ENCODE measurements at places on chromosomes 12 and 14.

- peak; percentile 8 for DNase-seq
Observed at GRCh38 chr12:91483471-91483985, 300.9 kb upstream of the DCN start.

GRCh38 chr14:94926176-94926575 lies 156.3 kb upstream of the GSC start:
- DNase-seq = no peak

DNA sequence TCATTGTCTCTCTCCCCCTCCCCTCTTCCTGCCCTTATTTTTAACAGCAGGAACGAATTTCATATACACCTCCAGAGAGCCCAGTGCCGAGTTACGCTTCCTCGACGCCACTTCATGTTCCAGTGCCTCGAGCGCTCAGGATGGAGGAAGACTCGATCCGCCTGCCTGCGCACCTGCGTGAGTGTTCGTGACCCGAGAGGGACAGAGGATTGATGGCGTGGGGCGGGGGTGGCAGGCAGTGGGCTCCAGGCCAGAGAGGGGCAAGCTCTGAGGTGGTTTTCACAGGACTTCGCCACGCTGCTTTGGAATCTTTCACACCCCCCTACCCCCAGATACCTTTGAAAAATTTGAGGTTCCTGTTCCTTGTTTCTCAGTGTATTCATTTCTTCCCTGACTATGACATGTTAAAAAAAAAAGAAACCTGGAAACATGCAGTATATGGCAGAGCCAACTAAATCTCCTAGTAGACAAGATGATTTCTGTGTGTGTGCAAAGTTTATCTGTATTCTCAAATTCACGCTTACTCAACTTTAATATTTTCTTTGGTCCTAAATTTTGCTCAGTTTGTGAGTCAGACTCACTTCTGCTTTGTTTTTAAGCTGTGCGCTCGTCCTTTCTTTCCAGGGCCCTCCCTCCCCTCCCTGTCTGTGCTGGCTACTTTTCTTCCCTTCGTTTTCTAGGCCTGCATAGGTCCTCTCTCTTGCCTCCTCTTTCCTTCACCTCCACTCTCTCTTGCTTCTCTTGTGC lies 103.1 kb downstream of the ETV6 start:
- DNase-seq = no peak

GRCh38 chr12:53174881-53175491 lies 5.5 kb upstream of the ZNF740 start:
- peak; percentile 16 for DNase-seq

DNA sequence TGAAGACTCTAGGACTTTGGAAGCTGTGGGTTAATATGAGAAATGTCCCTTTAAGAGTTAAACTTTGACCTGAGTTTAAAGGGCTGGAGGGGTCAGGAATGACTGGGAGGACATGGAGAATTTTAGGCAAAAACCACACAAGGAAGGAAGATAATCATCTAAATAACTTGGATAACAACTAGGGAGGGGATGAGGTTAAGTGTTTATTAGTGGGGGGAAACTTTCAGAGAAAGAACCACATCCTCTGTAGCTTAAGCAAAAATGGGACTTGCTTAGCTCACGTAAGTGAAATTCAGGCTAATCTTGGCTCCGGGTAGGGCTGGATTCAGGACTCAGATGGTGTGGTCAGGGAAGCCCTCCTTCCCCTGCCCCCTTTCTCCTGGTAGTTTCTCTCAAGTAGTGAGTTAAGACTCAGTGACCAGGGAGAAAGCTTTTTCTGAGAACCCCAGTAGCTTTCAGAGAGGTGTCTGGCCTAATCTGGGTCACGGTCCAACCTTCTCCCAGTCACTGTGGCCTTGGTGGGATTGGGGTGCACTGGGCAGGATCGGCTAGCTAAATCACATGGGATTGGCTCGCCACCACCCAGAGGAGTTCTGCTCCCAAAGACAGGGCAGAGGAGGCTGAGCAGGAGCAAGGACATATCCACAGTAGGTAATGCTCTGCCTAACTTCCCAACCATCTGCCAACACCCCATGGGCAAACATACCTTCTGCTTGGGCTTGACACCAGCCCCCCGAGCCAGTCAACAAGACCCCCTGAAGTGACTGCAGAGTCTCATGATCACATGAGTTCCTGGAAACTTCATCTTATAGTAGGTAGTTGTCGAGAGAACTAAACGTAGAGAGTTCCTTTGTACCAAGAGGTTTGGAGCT lies 52.8 kb downstream of the ARF6 start:
- DNase-seq = no peak

DNA sequence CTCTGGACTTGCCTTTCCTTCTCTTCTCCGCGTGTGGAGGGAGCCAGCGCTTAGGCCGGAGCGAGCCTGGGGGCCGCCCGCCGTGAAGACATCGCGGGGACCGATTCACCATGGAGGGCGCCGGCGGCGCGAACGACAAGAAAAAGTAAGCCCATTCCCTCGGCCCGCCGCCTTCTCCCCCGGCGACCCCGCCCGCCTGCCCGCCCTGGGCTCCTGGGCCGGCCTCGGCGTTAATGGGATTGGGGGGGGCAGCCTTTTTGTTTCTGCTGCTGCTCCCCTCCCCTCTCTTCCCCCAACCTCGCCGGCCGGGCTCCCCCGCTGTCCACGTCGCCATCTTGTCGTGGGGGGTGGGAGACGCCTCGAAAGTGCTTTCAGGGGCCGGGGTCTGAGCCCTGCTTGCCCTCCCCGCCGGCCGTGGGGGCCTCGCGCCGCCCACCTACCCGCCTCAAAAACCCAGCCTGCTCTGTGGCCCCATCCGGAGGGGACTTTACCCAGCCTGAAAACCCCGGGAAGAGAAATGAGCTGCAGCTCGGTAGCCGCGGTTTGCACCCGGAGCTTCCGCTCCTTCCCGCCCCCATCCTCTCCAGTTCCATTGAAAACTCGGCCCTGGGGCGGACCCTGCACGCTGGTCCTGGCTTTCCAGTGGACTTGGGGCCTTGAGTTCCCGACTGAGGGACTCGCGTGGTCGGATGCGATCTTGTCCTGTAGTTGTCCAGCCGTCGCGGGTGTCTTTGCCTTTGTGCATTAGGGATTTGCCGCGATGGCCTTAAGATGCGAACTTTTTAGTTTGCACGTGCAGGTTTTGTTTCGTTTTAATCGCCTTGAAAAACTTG lies 598 bp downstream of the HIF1A start:
- DNase-seq = no peak

GRCh38 chr12:63821781-63822251 lies 22.7 kb upstream of the SRGAP1 start:
- DNase-seq = no peak

Data from kidney glomerular epithelial cell (primary cell).